Brain (organoid and tissue), 16 donors: ENCODE measurements at places on chromosomes 4 and X. TPM values are rescaled to one million over a fixed set of nuclear protein-coding genes. Genes with fewer than 3 reads are reported as not detected.

MED12 gene
- polyA plus RNA-seq: 38.0 TPM

GRCh38 chr4:13340672-13341071 is 143.5 kb downstream of the RAB28 start:
- no peak for DNase-seq

DNA sequence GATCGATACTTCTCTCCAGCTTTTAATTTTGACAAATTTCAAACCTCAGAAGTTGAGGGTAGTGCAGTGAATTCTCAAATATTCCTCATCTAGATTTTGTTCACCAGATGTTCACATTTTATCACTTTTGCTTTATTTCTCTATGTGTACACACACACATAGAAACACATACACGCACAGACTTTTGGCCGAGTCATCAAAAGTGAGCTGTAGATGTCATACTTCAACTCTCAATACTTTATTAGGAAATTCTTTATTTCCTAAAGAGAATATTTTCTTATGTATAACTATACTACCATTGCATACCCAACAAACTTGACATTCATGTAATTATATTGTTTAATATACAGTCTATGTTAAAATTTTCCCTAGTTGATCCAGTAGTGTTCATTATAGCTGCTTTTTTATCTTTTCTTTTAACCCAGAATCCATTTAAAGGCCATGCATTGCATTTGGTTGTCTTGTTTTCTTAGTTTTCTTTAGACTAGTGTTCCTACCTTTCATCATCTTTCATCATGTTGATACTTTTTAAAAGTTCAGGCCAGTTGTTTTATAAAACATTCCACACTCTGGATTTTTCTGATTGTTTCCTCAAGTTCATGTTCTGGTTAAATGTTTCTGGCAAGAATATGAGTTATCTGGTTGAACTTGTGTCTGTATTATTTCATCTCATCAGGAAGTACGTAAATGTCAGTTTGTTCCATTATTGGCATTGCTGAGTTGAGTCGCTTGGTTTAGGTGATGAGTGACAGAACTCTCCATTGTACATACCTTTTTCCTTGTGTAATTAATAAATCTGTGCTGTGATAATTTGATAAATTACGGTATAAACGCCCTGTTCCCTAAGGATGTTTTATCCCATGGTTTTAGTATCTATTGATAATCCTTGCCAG is 94.1 kb upstream of the TLR2 start:
- DNase-seq: no peak

DNA sequence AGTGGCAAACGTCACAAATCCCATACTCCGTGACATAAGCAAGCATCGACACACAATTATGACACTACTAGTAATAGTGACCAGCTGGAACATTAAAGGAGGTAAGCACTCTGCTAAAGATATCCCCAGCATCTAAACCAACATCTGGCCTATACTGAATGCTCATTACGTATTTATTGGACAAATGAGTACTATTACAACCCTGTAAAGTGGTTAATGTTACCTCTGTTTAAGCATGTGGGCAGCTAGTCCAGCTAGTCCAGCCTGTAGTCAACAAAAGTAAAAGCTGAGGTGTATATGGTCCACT is 419 bp upstream of the RPGR start:
- no peak for DNase-seq
